ENCODE measurements at places on chromosomes 6 and 20. TPM values are rescaled to one million over a fixed set of nuclear protein-coding genes. Genes with fewer than 3 reads are reported as not detected.

STMN3 gene
- total RNA-seq, result 9.8 TPM

OR2J3 gene
- total RNA-seq, result not detected

PGC gene
- total RNA-seq, result not detected

DLL1 gene
- total RNA-seq, result 0.38 TPM

EDN3 gene
- total RNA-seq, result not detected

CLDN20 gene
- not detected for total RNA-seq

TRIM40 gene
- not detected for total RNA-seq

FNDC1 gene
- total RNA-seq, result 0.19 TPM

EPPIN gene
- total RNA-seq, result not detected

RREB1 gene
- 9.6 TPM for total RNA-seq

RIMS4 gene
- total RNA-seq, result not detected

PSORS1C2 gene
- not detected for total RNA-seq

ULBP2 gene
- 12.5 TPM for total RNA-seq

SIM1 gene
- total RNA-seq, result under 0.01 TPM

GGTLC1 gene
- not detected for total RNA-seq

PKIB gene
- total RNA-seq, result 1.2 TPM

MYB gene
- 0.28 TPM for total RNA-seq

PKHD1 gene
- under 0.01 TPM for total RNA-seq

COL10A1 gene
- total RNA-seq, result not detected
